ENCODE measurements at places on chromosomes 2 and 18.
A peak's percentile ranks its signal among the peaks of the same experiment; 100 is the strongest.

GRCh38 chr2:138030459-138030858, 66.2 kb downstream of the HNMT start:
- DNase-seq = no peak

DNA sequence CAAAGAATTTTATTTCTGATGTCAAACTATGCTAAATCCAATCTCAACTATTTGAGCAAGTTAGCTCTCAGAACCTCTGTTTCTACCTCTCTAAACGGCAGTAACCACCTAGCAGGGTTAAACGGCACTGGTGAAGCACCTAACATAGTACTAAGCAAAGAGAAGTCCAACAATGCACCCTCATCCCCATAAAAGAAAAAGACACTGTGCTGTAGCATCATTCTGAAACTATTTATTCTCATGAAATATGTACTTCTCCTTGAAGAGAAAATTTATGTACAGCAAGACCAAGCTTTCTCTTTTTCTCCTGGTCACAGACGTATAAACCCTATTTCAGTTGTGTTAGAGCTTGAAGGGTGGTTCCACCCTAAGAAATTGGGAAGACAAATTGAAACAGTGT, 4.8 kb downstream of the MEX3C start:
- no peak for DNase-seq

DNA sequence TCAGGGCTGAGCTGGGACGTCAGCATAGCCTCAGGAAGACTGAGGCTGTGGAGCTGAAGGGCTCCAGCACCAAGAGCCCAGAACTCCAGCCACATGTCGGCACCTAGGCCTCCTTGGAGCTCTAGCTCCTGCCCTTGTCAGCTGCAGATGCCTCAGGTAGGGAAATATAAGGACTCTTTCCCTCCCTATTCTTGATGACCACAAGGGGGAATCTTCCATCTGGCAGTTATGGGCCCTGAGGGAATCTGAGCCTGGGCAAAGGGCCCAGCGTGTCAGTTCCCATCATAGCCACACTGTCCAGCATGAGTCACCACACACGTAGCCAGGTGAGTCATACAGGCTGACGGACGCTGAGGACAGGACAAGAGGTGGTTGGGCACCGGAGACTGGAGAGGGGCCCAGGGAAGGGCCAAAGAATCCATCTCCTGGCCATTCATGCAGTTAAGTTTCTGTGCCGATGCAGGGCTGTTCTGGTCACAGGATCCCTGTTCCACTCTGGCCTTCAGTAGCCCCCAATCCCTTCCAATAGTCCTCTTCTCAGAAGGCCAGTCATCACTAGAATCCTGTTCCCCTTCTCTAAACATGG, 1.8 kb downstream of the MPV17 start:
- no peak for DNase-seq

GRCh38 chr2:241560162-241560882, 1.8 kb downstream of the BOK start:
- no peak for DNase-seq

DNA sequence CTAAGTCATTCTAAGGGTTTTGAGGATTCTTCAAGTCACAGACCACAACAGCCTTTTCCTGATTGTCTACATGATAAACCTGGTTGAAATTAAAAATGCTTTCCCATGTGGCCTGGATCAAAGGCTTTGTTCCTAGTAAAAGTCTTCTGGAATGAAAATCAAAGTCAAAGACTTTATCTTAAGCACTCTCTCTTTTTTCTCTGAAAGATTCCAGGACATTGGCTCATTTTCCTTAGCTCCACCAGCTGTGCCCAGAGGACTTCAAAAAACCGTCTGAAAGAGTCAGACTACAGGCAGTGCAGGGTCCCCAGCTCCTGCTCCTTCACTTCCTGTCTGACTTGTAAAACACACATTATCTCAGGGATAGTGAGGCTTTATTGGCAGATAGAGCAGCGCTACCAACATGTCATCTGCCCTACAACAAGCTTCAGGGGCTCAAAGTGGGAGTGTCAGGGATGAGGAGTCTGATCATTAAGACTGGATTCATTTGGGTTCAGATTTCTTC, 148.2 kb downstream of the ESCO1 start:
- DNase-seq = no peak

DNA sequence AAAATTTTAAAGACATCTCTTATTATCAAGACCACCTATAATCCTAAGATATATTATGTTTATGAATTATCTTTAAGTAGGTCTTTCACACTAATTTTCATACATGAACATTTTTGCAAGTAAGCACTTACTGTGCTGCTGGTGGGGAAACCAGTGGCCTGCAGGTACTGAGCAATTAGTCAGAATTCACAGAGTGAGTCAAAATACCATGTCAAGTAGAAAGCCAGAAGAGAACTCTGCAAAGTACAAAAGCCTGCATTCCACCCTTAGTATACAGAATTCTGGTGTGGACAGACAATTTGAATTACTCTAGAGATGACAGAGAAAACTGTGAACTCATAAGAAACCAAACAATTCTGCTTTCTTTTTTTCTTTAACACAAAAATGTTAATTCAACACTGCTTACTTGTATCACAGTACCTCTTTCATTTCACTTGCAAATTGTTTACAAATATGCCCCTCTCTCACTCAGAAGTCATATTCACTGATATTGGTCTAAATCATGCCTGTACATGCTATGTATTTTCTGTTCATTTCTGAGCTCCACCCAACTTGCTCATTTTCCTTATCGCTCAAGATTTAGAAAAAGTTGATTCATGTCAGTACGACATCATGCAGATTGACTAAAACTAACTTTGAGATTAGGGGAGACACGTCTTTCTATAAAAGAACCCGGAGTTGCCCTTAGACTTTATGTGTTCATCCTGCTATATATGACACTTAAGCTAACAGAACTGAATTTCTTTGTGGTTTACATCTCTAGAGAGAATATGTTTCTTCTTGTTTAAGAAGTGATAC, 182.9 kb downstream of the IKZF2 start:
- DNase-seq = no peak

DNA sequence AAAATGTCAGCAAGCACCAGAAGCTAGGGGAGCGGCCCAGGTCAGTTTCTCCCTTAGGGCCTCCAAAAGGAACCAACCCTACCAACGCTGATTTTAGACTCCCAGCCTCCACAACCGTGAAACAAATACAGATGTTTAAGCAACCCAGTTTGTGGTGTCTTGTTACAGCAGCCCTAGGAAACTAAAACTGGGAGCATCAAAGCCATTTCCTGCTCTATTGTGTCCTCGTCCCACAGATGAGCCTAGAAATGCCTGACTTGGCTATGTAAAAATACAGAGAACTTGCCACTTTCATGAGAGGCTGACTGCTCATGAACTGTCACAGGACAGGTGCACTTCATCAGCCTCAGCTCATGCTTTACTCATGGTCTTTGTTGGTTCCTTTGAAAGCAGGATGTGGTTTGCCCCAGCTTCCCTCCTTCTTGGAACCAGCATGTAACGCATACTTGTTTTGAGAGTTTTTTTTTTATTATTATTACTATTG, 97.6 kb upstream of the SLC39A10 start:
- peak; percentile 33 for DNase-seq

- DNase-seq = no peak
Measured at GRCh38 chr2:59184276-59185020, 943.3 kb upstream of the FANCL start.

DNA sequence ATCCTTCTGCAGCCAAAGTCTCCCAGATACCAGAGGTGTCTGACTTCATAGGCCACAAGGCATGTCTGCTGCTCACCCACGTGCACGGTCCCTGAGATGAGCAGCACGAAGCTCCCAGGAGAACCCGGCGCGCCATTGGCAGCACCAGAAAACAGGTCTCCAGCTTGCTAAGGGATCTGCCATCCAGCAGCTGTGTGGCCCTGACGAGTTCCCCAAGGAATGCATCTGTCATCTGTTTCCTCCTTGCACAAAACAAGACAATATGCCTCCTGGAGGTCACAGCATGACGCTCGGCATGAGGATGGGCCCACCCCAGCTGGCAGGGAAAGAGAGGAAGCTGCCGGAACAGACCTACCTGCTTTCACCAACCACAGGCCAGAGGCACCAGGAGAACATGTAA, 29.2 kb downstream of the HS6ST1 start:
- no peak for DNase-seq

DNA sequence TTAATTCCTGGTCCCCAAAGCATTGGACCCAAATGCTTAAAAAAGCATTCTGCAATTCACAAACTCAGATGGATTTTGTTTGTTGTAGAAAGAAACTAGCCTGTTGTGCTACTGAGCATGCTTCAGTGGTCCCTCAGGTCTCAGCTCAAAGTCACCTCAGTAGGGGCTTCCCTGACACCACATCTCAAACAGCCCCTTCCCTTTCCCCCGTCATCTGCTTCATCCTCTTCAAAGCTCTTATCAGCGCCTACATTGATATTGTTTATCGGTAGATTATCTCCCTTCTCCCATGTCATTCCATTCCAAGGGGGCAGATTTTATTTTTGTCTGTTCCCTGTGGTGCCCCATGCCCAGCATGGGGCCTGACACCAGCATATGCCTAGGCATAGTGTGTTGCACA, 172.9 kb downstream of the CELF4 start:
- no peak for DNase-seq

GRCh38 chr2:108938077-108938710, 50.8 kb downstream of the EDAR start:
- DNase-seq = no peak

DNA sequence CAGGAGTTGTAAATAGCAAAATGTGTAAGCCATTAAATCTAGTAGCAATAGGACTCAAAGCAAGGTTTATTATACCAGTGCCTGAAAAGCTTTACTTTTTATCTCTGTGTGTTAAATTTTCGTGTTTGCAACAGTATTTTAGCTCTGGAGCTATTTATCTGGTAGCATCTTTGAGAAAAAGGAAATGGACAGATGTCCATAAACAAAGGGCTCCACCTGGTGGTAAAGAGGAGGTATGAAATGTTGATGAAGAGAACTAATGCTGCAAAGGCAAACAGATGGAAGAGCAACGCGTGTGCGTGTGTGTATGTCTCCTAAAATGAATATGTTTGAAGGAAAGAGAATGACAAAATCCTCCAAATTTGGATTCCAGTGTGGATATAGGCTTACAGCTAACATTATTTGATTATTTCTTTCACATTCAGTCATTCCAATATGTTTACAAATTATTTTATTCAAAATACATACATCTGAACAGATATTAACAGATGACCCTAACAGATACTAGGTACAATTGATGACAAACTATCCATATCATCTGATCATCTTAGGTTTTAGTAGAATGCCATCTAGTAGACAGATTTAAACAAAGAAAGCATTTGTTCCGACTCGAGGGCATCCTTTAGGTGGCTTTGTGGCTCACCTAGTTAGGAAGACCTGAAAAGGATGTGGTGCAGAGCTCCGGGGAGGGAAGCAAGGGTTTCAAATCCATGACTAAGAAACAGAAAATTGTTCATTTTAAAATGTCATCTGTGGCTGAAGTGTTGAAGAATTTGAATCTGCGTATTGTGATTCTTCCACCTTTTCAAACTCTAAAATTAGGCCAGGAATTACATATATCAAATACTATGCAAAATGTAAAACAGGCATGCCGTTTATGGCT, 383.3 kb downstream of the MTX2 start:
- DNase-seq = no peak

DNA sequence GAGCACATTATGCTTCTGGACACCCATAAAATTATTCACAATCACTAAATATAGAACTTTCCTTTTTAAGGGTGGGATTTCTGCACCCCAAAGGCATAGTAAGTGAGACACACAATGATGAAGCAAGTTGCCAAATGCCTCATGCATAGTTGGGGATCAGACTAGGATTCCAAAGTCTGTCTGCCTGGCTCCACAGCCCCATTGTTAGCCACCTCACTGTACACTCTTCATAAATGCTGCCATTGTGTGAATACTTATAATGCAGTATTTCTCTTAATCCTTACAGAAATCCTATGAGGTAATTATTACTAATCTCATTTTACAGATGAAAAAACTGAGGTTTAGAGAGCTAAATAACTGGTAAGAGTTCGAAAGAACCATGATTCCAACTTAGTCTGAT, 738.6 kb downstream of the ERBB4 start:
- DNase-seq = no peak

GRCh38 chr2:197972061-197972460, 167.7 kb downstream of the PLCL1 start:
- no peak for DNase-seq

GRCh38 chr2:287471-287885, 413 bp downstream of the ALKAL2 start:
- DNase-seq = no peak

GRCh38 chr2:142484111-142484510, 353.3 kb upstream of the LRP1B start:
- no peak for DNase-seq

- DNase-seq = no peak
Measured at GRCh38 chr2:53859206-53860181, at the start of gene GPR75. Gene GPR75 (minus strand): TSS chr2:53859967. CDS start chr2:53854756, 5,211 bp downstream.

- DNase-seq = no peak
Measured at GRCh38 chr2:188974164-188974563, at the start of gene COL3A1. Gene COL3A1 (plus strand): TSS chr2:188974373. CDS start chr2:188974490, 117 bp downstream.

DNA sequence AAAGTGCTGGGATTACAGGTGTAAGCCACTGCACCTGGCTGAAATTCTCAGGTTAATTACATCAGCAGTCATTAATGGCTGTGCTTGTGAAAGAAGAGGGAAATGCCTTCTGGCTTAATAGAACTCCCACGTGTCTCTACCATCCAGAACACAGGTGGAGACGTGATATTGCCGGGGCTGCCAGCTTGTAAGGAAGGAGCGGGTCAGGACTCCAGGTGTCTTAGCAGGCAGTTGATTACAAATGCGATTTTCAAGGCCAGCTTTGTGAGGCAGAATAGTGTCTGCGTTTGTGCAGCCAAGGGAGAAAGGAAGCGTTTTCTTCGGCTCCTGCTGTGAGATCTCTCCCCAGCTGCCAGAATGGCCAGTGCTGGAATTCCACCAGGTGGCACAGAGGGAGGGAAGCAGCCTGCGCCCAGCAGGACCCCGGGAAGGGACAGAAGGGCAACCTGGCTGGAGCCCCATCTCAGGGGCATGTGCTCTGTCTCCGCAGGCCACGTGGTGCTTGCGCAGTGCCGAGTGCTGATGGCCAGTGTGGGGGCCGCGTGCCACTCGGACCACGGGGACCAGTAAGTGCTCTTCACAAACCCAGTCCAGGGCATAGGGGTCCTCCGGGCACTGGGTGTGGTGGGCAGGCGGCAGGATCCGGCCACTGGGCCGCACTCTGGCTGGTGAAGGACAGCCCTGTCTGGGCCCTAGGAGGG, 3.7 kb upstream of the ESPNL start:
- no peak for DNase-seq

- DNase-seq = no peak
Measured at GRCh38 chr2:128448331-128449225, 129.9 kb upstream of the HS6ST1 start.

GRCh38 chr2:46393347-46393820, 86.0 kb upstream of the TMEM247 start:
- no peak for DNase-seq

GRCh38 chr18:49815927-49816326, 2.6 kb upstream of the ACAA2 start:
- DNase-seq = no peak

DNA sequence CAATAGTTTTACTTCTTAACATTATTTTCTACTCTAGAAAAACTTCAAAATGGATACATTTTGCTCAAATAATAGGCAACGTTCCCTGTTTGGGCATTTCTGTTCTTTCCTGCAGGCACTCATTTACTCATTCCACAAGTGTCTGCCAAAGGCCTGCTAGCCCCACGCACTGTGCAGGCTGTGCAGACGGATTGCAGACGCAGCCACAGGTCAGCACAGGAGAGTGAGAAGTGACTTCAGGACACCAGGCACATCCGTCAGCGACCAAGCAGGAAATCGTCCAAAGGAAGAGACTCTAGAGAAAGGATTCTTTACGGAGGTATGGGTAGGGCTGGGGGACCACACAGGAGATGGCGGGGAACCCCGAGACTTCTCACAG, 103.0 kb upstream of the AGAP1 start:
- DNase-seq = no peak

- no peak for DNase-seq
Measured at GRCh38 chr18:76364282-76365259, 130.5 kb downstream of the ZNF516 start.
